Activated naive CD8-positive, alpha-beta T cell treated with anti-CD3 and anti-CD28 coated beads, Interleukin-2, amount 50 U/mL, for 24 hours (primary cell): ENCODE measurements at places on chromosomes 16 and 17.
A peak's percentile ranks its signal among the peaks of the same experiment; 100 is the strongest.

GRCh38 chr17:48961516-48962233 lies 6.7 kb downstream of the GIP start:
- DNase-seq, result no peak
- peaks cover 41% of the 10 kb centered on the region for H3K27me3 ChIP-seq
- H3K36me3 ChIP-seq, result no peaks in the 10 kb centered on the region
- no peaks in the 10 kb centered on the region for H3K4me1 ChIP-seq
- H3K27ac ChIP-seq, result no peak overlapping the region

GRCh38 chr16:30060836-30061554 lies 4.6 kb upstream of the ALDOA start:
- H3K4me3 ChIP-seq, result no peak overlapping the region
- H3K4me1 ChIP-seq, result peaks cover 13% of the 10 kb centered on the region
- no peak for DNase-seq
- peaks cover 15% of the 10 kb centered on the region for H3K36me3 ChIP-seq

GRCh38 chr17:82301916-82302567 lies 15.4 kb downstream of the CD7 start:
- H3K36me3 ChIP-seq, result no peaks in the 10 kb centered on the region
- peak overlapping the region; percentile 73 for H3K4me3 ChIP-seq
- DNase-seq, result peak; percentile 79
- H3K27me3 ChIP-seq, result peaks cover 2% of the 10 kb centered on the region
- peak overlapping the region; percentile 82 for H3K27ac ChIP-seq

GRCh38 chr16:86959729-86960128 lies 357.5 kb downstream of the C16orf95 start:
- no peak overlapping the region for H3K27ac ChIP-seq
- H3K36me3 ChIP-seq, result no peaks in the 10 kb centered on the region
- H3K4me3 ChIP-seq, result no peak overlapping the region

DNA sequence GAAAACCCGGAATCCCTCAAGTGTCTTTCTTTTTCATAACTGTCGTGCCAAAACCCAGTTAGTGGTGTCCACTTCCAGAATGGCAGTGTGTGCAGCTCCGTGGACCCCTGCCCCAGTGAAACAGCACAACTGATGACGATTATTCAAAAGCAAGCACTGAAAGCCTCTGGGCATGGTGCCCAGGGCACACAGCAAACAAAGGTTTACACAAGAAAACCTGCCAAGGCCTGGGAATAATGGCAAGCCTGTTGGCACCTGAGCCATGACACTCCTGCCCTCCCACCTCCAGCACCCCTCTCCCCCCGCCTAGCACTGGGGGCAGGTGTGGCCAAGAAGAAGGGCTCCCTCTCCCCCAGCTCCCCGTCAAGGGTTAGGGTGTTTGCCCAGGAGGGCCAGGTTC lies 2.8 kb downstream of the PKMYT1 start:
- DNase-seq, result no peak
- H3K36me3 ChIP-seq, result peaks cover 20% of the 10 kb centered on the region
- H3K27me3 ChIP-seq, result no peaks in the 10 kb centered on the region
- H3K4me3 ChIP-seq, result peak overlapping the region; percentile 34
- H3K27ac ChIP-seq, result no peak overlapping the region
- peaks cover 13% of the 10 kb centered on the region for H3K4me1 ChIP-seq

DNA sequence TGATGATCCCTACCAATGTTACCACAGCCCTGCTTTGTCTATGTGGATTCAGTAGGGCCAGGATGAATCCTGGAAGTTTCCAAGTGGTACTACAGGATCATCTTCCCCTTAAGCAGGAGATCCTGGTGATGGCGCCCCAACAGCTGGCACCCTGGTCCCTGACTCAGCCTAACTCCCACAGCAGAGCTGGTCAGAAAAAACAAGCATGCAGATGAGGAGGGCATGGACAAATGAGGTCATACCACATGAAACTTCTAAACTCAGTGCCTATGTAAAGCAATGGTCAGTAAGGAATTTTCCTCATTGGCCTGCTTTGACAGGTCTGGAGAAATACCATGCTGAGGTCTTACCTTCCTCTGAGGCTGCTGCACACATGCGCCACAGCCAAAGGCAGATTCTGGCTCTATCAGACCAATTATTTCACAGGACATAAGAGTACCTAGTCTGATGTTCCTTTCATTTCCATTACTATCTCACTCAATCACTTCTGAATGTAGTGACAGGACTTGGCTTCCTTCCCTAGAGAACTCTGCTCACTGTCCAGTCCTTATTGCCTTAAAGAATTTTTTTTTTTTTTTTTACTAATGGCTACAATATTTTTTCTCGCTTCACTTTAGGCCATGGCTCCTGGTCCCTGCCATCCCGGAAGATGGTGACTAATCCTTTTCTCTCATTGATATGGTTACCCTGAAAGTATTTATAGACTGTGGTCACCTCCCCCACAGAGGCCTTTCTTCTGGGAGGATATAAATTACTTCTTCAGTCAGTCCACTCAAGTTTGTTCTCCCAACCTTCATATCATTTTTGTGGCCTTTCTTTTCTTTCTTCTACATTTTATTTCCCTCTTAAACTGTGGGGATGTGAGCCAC lies 525.2 kb upstream of the PSMD7 start:
- H3K4me1 ChIP-seq, result no peaks in the 10 kb centered on the region
- no peaks in the 10 kb centered on the region for H3K36me3 ChIP-seq
- H3K27ac ChIP-seq, result no peak overlapping the region
- no peaks in the 10 kb centered on the region for H3K27me3 ChIP-seq
- H3K4me3 ChIP-seq, result no peak overlapping the region

- peaks cover 5% of the 10 kb centered on the region for H3K27me3 ChIP-seq
- H3K36me3 ChIP-seq, result no peaks in the 10 kb centered on the region
- no peak overlapping the region for H3K4me3 ChIP-seq
- no peak for DNase-seq
These were observed 157.3 kb upstream of the SDK2 start for GRCh38 chr17:73801455-73802100.

GRCh38 chr16:97822-98221 lies 19.8 kb downstream of the MPG start:
- no peak for DNase-seq
- H3K27me3 ChIP-seq, result no peaks in the 10 kb centered on the region
- peaks cover 5% of the 10 kb centered on the region for H3K4me1 ChIP-seq
- H3K4me3 ChIP-seq, result no peak overlapping the region
- H3K27ac ChIP-seq, result no peak overlapping the region

DNA sequence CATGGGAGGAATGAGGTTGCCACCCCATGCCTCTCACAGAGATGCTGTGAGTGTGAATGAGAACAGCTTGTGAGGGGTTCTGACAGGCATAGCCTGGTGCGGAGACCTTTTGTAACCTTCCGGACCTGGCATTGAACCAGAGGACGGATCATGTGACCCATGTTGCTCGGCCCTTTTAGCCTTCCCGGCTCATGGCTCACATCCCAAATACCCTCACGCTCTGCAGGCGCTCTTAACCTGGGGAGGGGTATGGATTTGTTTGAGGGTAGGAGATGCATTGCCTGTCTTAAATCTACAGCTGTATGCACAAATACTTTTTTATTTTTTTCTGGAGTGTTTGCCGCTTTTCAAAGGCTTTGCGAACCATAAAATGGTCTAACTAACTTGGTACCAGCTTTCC lies 102.4 kb upstream of the CRHR1 start:
- H3K4me3 ChIP-seq, result no peak overlapping the region
- H3K4me1 ChIP-seq, result no peaks in the 10 kb centered on the region
- H3K27ac ChIP-seq, result no peak overlapping the region
- no peaks in the 10 kb centered on the region for H3K36me3 ChIP-seq
- DNase-seq, result no peak

DNA sequence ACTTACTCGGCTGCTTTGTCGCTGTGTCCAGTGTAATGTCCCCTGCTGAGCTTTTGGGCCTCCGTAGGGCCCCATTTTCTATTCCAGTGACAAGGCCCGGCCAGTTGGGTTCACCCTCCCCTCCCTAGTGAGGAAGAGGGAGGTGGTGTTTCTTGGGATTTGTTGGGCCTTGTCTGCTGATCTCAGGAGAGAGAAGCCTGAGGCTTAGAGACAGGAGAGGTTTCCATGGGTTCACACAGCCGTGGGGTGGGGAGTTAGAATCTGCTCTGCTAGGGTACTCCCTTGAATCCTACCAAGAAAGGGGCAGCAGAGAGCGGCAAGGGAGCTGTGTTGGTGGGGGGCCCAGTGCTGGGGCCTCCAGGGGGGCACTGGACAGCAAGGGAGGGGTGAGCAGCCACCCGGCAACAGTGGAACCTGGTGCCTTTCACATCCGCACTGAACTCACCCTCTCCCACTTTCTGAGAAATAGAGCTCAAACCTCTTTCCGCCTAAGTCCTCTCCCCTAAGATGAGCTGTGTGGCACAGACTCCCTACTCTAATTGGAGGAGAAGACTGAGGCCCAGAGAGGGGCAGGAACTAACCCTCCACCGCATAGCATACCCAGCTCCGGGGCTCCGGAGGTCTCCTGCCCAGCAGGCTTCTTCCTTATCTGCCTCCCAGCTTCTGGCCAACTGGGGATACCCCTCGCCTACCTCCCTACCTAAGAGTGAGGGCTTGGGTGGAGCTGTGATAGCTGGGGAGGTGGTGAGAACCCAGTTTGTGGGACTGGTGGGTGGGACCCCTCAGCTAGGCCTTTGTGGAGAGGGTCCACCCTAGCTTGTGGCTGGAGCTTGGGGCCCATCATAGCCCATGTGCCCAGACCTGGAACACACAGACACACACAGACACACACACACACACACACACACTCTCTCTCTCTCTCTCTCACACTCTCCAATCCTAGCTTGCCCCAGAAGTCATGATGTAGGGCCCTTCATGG lies 6.8 kb downstream of the TBKBP1 start:
- no peaks in the 10 kb centered on the region for H3K27me3 ChIP-seq
- H3K4me1 ChIP-seq, result peaks cover 82% of the 10 kb centered on the region
- H3K36me3 ChIP-seq, result peaks cover 8% of the 10 kb centered on the region

- peaks cover 27% of the 10 kb centered on the region for H3K4me1 ChIP-seq
- no peaks in the 10 kb centered on the region for H3K36me3 ChIP-seq
- H3K27me3 ChIP-seq, result peaks cover 76% of the 10 kb centered on the region
These were observed 4.7 kb upstream of the DLX4 start for GRCh38 chr17:49964303-49964768.

DNA sequence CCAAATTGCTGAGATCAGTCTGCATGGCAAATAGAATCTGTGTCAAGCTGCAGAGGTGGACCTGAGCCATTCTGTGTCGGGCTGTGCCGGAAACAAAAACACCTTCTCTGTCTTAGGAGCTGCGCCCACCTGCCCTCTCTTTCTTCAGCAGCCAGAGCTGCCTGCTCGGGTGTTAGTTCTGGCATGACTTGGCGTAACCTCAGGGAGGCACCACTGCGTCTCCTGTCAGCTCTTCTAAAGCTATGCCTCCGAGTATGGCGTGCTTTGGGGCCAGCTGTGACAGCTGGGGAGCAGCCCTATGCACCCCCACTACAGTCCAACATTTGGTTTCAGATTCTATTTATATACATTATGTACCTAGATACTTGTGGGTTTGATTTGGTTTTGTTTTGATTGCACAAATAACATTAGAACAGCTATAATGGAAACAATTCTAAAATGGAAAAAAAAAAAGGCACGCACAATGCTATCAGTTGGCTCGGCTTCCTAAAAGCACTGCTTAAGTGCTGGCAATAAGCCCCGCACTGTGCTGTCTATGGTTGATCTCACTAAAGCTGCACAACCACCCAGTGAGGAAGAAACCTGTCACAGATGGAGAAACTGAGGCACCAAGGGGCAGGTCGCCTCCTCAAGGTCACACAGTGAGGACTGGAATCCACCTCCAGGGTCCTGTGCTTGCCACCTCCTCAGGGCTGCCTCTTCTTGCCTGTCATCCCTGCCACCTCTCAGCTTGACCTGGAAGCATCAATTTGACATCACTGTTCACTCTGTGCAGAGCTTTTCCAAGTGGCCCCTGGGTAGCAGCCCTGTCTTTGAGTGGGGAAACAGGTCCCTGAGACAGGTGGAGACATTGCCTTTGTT lies 18.7 kb upstream of the ADGRG1 start:
- peak overlapping the region; percentile 59 for H3K4me3 ChIP-seq
- no peaks in the 10 kb centered on the region for H3K27me3 ChIP-seq
- peaks cover 65% of the 10 kb centered on the region for H3K4me1 ChIP-seq

- no peak overlapping the region for H3K27ac ChIP-seq
- no peaks in the 10 kb centered on the region for H3K27me3 ChIP-seq
- no peak for DNase-seq
- no peak overlapping the region for H3K4me3 ChIP-seq
- H3K36me3 ChIP-seq, result peaks cover 16% of the 10 kb centered on the region
- H3K4me1 ChIP-seq, result no peaks in the 10 kb centered on the region
These were observed 170.3 kb downstream of the CHD9 start for GRCh38 chr16:53224951-53225533.
